ENCODE measurements at places on chromosomes 12 and 14.

GRCh38 chr14:80958226-80958625, 2.8 kb downstream of the TSHR start:
- no peak for DNase-seq

DNA sequence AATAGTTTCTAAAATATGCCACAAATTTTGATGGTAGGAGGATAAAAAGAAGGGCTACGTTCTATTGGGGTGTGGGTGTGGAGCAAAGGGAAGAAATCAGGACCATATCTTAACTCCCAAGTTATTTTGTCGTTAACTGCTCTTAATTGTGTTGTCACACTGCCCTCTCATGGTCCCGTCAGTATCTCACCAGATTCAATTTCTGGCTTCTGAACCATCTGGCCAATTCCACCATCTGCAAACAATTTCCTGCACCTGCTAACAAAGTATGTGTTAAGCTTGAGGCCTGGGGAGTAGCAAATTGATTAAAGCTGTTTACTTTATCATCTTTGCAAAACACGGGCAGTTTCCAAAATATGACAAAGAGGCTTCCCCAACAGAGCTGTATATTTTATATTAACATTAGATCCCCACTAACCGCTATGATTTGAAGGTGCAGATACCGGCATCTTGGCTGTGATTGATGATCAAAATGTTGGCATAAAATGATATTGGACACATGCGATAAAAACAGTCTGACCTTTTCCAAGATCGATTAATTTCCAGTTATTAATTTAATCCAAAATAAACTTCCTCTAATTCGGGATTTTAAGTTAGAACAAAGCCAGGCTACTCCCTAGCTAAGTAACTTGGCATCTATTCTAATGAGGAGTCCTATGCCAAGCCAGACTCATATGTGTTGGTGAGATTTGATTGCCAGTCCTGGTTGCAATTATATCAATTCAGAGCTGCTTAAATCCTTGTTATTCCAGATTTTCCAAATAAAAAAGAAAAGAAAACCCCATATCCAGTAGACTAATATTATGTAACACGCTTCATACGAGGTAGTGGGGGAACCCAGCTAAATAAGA, 6.9 kb upstream of the DNM1L start:
- peak; percentile 69 for DNase-seq

DNA sequence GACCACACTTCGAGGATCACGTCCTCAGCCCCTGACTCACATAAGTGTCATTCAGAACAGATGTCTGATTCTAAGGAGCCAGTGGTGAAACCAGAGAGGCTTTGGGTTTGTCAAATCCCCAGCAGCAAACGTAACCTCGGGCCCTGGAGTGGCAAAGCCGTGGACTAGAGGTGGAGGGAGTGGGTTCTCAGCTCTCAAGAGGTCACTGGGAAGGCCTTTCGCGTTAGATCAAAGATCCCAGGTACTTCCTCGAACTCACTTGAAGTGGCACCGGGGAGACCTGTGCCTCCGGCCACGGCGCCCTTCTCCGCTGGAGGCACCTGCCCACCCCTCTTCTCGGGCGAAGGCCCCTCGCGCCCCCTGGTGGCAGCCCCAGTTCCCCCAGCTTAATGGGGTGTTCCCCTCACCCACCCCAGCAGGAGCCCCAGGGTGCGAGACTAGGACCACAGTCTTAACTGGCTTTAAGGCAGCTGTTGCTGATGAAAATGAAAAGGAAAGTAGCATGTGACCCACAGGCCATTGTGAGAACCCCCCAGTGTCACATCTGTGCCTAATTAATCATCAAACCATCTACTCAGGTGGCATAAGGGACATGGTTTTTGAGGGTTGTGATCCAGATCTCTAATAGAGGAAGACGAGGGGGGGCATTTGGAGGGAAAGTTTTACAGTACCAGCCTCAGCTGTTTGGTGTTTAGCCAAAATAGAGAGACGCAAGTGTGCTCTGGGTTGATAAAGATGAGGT, 672 bp upstream of the ESR2 start:
- DNase-seq: peak; percentile 66

GRCh38 chr14:100476012-100476822, 111.0 kb downstream of the BEGAIN start:
- peak; percentile 88 for DNase-seq

GRCh38 chr12:7001921-7002591, 16.2 kb downstream of the LPCAT3 start:
- DNase-seq: no peak
